ENCODE measurements at places on chromosomes 13 and 19. TPM values are rescaled to one million over a fixed set of nuclear protein-coding genes. Genes with fewer than 3 reads are reported as not detected.

The C5AR2 gene
- under 0.01 TPM for total RNA-seq

The SEMA6B gene
- total RNA-seq: 33.0 TPM

The HSH2D gene
- under 0.01 TPM for total RNA-seq

The CGB8 gene
- not detected for total RNA-seq

The KCTD4 gene
- 4.5 TPM for total RNA-seq

The PRSS57 gene
- not detected for total RNA-seq

The ZSCAN22 gene
- total RNA-seq: 2.0 TPM

The PPP1R13L gene
- under 0.01 TPM for total RNA-seq

The CGB5 gene
- total RNA-seq: not detected

The PTH2 gene
- not detected for total RNA-seq

The SIGLECL1 gene
- not detected for total RNA-seq

The TLE2 gene
- 5.3 TPM for total RNA-seq

The SHISA7 gene
- 4.5 TPM for total RNA-seq

The ZNF729 gene
- not detected for total RNA-seq
